ENCODE measurements at places on chromosomes 11 and 22.

DNA sequence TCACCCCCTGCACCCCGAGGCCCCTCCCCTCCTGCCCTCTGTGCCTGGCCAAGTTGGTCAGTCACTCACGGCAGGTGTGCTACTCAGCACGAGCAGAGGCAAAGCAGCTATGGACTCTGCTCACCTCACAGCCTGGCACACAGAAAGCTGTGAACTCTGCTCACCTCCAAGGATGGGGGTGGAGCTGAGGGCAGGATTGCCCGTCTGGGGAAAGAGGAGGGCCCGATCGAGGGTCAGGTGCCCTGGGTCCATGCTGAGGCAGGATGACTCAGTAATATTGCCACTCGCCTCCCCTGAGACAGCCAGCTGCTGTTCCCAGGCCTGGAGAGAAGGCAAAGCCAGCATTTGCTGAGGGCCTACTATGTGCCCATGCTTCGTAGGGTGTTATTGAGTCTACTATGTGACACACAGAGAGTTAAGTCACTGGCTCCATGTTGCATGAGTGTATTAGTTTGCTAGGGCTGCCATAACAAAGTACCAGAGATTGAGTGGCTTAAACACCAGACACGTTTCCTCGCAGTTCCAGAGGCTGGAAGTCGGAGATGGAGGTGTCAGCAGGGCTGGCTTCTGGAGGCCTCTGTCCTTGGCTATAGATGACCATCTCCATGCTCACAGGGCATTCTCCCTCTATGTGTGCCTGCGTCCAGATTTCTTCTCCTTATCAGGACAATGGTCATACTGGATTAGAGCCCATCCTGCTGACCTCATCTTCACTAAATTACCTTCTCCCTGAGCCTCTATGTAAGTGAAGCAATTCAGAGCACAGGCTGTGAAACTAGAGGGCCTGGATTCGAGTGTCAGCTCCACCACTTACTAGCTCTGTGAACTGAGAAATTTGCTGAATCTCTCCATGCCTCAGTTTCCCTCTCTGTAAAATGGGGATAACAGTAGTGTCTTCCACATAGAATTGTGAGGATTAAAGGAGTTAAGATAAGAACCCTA is 13.2 kb upstream of the TSKU start:
- DNase-seq = no peak

DNA sequence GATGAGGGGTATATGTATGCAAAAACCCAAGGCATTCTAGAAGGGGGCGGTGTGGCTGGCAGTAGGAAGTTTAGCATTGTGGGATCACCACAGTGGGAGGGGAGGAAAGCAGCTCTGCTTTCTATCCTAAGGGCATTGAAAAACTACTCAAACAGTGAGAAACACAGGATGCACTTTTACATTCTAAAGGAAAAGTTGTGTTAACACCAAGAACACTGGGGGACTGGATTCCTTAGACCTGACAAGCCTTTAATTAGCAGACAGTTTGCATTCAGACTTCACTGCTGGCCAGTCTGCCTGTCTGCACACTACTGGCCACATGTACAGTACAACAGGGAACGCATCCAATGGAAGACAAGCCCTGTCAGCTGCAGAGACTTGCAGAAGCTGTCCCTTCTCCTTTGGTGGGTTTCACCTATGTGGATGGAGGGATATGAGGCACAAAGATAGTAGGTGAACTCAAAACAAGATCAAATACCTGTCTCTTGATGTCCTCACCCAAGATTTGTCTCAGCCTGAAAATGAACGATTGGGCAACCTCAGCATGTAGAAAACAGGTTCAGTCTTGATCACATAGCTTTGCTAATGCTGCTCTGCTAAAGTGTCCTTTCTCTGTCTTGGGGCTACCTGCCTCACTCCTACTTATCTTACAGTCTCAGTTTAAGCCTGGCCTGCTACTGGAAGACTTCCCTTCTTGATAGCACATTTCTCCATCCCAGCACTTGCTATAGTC is 64.8 kb downstream of the TENM4 start:
- DNase-seq = no peak

GRCh38 chr11:17739945-17740338 is 5.4 kb downstream of the KCNC1 start:
- no peak for DNase-seq

GRCh38 chr11:9341638-9342178 is 27.3 kb upstream of the TMEM41B start:
- no peak for DNase-seq

GRCh38 chr11:73308003-73308960 is at the start of gene ARHGEF17:
ARHGEF17 (plus strand) TSS chr11:73308276; CDS start chr11:73308639, 363 bp downstream.
- no peak for DNase-seq

- no peak for DNase-seq
Measured at GRCh38 chr11:46827995-46828394, 18.1 kb downstream of the CKAP5 start.

Data from non-pigmented ciliary epithelial cell (primary cell).